H1 (cell line): ENCODE measurements at places on chromosomes 7 and 10. TPM values are rescaled to one million over a fixed set of nuclear protein-coding genes. Genes with fewer than 3 reads are reported as not detected.

DNA sequence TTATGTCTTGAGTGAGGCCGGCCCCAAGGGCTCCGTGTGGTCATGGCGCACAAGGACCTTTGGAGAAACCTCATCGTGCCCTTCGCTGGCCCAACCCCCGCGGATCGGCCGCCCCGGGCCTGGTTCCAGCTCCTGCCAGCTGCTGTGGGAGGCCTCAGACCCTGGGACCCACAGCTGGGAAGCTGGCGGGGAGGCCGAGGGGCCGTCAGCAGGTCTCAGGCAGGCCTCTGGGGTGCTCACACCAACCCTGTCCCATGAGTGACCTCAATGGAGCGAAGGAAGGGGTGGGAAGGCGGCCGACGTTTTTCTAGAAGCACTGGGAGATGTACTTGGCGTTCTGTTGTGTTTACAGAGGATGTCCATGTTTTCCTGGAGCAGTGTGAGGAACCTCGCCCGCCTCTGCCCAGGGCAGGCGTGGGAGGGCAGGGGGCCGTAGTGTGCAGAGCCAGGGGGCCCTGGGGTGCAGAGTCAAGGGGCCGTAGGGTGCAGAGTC lies 18.6 kb upstream of the ADGRA1 start:
- no peak for DNase-seq

GRCh38 chr7:127375631-127376030 lies 16.9 kb downstream of the ZNF800 start:
- no peak for DNase-seq

GRCh38 chr7:113774182-113774807 lies 144.5 kb downstream of the PPP1R3A start:
- no peak for DNase-seq

DNA sequence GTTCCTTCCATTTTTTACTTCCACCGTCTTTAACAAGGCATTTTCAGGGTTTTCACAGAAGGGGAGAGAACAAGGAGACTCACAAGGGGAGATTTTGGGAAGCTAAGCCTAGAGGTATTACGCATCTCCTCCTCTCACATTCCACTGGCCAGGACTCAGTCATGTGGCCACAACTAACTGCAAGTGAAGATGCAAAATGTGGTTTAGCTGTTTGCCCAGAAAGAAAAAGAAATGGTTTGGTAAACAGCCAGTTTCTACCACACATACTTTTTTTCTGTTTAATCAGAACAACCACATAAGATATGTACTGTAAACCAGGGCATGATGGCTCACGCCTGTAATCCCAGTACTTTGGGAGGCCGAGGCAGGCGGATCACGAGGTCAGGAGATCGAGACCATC lies 21.4 kb upstream of the HELLS start:
- no peak for DNase-seq

TAS2R5 gene
- total RNA-seq: 0.84 and 1.5 TPM in 2 replicates

VWC2 gene
- 0.30 and 0.31 TPM in 2 replicates for total RNA-seq

XRCC2 gene
- total RNA-seq: 32.1 and 34.0 TPM in 2 replicates

ARHGAP22 gene
- total RNA-seq: 11.2 and 12.9 TPM in 2 replicates

GRCh38 chr7:73918926-73919693 lies 58.2 kb downstream of the TMEM270 start:
- DNase-seq: peak; percentile 70

- DNase-seq: no peak
These were observed 23.9 kb upstream of the LEP start for GRCh38 chr7:128217030-128217805.

DNA sequence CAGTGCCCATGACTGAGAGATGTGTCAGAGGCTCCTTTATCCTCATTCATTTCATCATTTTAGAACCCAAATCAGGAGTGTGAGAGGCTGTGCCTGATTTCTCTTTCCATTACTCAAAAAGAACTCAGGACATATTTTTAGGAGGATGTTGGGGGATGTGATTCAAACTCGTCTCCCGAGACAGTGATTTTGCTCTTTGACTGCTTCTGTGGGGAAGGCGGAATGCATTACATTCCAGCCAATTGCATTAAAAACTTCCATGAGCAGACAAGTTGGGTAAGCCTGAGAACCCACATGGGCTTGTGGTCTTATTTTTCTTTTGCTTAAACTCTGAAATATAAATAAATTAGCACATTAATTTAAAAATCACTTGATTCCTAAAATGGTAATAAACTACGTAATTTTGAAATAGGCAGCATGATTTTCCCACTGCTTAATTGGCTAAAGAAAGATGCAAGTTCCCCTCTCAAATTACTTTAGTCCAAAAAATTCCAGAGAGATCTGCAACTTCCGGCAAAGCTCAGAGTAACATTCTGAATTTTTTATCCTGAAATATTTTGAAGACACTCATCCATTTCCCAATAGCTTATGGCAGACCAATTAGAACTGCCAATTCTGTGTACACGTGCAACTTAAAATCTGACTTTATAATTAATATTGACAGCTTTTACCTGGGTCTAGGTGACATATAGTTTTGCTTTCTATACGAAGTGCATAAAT lies 185.6 kb downstream of the C7orf25 start:
- DNase-seq: no peak

DNA sequence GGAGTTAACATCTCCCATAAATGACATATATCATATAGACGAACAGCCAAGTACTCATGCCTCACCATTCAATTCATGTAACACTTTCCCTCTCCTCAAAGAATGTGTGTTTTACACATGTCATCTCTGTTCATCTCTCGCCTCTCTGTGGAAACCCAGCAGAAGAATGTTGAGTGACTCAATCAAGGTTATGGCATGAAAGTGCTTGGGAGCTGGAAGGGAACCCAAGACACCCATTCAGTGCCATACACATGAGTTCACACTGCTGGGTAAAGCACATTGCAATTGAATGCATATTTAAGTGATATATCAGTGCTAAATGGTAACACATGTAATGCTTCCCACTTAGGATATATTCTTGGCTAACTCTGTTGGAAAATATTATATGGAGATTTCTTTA lies 322.9 kb downstream of the PTEN start:
- no peak for DNase-seq

MSS51 gene
- total RNA-seq: 1.7 and 1.9 TPM in 2 replicates

HOXA6 gene
- total RNA-seq: not detected in 2 replicates

C10orf105 gene
- 0.48 and 0.73 TPM in 2 replicates for total RNA-seq

CLRN3 gene
- total RNA-seq: not detected in 2 replicates

ARMC10 gene
- total RNA-seq: 43.4 and 44.3 TPM in 2 replicates

CD36 gene
- 0.60 and 1.5 TPM in 2 replicates for total RNA-seq

DNA sequence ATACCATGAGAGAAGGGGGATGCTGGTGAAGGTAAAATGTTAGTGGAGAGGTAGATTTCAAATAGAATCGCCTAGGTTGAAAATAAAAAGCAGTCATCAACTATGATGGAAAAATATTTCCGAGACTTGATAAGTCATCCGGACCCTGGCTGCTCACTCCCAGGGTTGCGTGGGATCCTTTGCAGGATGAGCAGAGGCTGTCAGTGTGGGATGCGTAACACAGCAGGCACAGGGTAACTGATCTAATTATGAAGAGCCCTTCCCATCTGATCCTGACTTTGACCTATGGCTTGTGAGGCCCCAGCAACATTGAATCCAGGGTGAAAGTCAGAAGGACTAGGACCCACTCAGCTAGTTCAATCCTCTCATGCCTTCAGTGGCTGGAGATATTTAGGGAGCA lies 236.9 kb downstream of the DPP6 start:
- DNase-seq: no peak

DNA sequence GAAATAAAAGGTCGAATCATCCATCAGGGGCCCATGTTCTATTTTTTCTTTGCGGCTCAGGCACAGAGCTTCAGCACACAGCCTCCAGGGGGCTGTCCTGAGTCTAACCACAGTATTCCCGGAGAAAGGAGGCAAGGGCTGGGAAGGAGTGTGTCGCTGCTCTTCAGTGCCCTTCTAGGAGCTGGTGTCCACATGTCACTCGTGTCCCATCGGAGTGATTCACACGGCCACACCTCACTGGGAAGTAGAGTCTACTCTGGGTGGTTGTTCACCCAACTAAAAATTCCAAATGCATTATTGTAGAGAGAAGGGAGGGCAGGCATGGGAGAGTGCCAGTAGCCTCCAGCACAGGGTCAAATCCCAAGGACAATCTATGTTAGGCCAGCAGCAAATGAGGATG lies 114.8 kb upstream of the LANCL2 start:
- DNase-seq: peak; percentile 76

ZNF679 gene
- total RNA-seq: not detected in 2 replicates

DNA sequence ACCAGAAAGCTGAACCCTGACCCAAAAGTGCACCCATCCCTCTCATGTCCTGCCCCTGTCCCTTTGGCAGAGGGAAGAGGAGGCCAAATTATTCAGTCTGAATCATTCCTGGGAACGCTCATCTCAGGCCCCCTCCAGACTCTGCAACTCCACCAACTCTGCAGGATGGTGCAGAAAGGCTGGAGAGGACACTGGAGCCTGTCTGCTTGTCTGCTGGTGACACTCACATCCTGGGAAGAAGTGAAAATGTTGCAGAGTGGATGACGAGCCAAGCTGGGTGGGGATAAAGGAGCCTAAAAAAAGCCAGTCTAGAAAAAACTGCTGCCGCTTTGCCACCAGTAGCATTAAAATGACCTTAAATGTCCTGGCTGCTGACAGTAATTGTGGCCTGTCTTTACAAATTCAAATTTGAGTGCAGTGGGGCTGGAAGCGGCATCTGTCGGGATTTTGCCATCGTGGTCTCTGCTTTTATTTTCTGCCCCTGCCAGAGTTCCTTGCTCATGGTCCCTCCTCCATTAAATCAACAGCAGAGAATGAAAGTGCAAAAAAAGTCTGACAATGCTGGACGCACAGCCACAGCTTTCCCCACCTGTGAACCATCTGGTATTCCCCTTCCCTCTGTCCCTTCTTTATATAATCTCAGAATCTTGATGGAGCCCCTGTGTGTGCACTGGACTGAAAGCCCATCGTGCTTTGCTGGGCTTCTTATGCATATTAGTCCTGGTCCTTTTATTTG lies 63.9 kb downstream of the STK17A start:
- DNase-seq: no peak

AUTS2 gene
- total RNA-seq: 95.3 and 101 TPM in 2 replicates

GRCh38 chr7:68176974-68177373 lies 1180.3 kb downstream of the TYW1 start:
- DNase-seq: peak; percentile 69

GRCh38 chr10:124624895-124625294 lies 119.3 kb downstream of the FAM53B start:
- DNase-seq: no peak

KCND2 gene
- total RNA-seq: 7.3 and 7.7 TPM in 2 replicates

- DNase-seq: no peak
These were observed 313.3 kb upstream of the SP8 start for GRCh38 chr7:21099955-21100354.

CLDN4 gene
- 28.0 TPM in 2 replicates for total RNA-seq

DNA sequence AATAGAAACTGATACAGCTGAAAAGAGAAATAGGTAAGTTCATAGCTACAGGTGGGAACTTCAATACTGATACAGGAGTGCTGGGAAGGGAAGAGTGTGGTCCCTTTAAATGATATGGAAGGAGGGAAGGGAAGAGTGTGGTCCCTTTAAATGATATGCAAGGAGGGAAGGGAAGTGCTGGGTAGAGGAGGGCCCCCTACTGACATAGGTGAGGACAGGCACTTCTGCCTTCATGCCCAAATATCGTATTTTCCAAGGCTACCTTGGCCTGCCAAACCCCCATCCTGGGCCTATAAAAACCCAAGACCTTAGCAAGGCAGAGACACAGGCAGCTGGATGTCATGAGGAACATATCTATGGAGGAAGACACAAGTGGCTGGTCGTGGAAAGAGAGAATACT lies 92.3 kb downstream of the MAGI2 start:
- DNase-seq: no peak

GBX1 gene
- total RNA-seq: not detected in 2 replicates

DNA sequence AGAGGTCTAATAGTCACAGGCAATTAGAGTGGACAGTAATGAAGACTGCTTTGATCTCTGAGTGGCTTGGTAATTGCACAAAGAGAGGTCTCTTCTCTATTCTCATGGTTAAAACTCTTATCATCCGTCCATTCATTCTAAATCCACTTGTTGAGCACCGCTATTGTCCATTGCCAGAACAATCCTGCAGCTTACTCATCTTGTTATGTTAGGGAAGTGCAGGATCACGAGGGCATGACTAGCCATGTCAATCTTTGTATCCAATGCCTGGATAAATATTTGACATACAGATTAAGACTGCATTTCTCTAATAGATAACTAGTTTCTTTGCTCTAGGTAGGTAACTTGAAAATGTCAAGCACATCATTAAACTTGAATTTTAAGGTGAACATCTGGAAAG lies 14.9 kb downstream of the SFTPD start:
- no peak for DNase-seq

GRCh38 chr10:32308027-32308603 lies 38.8 kb downstream of the EPC1 start:
- DNase-seq: no peak

- DNase-seq: no peak
These were observed 14.9 kb upstream of the PON3 start for GRCh38 chr7:95411036-95411435.

- peak; percentile 70 for DNase-seq
These were observed 644 bp downstream of the PPP1R35 start for GRCh38 chr7:100435401-100436304.

PAPOLB gene
- 0.11 and 0.15 TPM in 2 replicates for total RNA-seq

DNA sequence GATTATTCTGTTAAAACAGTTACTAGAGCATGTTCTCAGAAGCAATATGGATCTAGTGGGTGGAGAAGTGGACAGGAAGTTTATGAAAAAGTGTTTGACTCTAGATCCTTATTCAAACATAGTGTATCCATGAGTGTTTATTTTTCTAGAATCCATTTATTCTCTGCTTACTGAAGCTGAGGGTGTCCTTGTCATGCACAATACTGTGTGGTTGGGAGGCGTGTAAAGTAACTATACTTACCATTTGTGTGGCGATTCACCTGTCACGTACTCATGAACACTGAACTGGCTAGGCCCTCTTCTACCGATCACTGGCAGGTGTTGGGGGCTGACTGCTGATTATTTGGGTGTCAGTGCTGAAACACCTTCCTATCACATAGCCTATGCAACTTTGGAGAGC lies 74.0 kb downstream of the POU6F2 start:
- DNase-seq: no peak

GRCh38 chr7:26061678-26062603 lies 90.1 kb upstream of the NFE2L3 start:
- peak; percentile 53 for DNase-seq
